ENCODE measurements at places on chromosomes 12 and 14. TPM values are rescaled to one million over a fixed set of nuclear protein-coding genes. Genes with fewer than 3 reads are reported as not detected.

The PLD4 gene
- not detected for total RNA-seq

The BMP4 gene
- 0.58 TPM for total RNA-seq

The ALKBH2 gene
- total RNA-seq = 8.2 TPM

The RERGL gene
- not detected for total RNA-seq

The SMOC1 gene
- total RNA-seq = not detected

The MYO1A gene
- 0.28 TPM for total RNA-seq

The FAIM2 gene
- total RNA-seq = 0.78 TPM

The FRS2 gene
- total RNA-seq = 12.8 TPM

The VWF gene
- not detected for total RNA-seq

The NTF3 gene
- total RNA-seq = not detected

The BBS10 gene
- 4.4 TPM for total RNA-seq

The XPOT gene
- total RNA-seq = 119 TPM

The KRT73 gene
- not detected for total RNA-seq

The KCNA5 gene
- total RNA-seq = not detected

The TAS2R7 gene
- not detected for total RNA-seq

- peak; percentile 65 for DNase-seq
Observed at GRCh38 chr12:48917857-48918537, 7.3 kb downstream of the FKBP11 start.

- DNase-seq = peak; percentile 31
Observed at GRCh38 chr14:74913986-74914573, 9.0 kb downstream of the RPS6KL1 start.

DNA sequence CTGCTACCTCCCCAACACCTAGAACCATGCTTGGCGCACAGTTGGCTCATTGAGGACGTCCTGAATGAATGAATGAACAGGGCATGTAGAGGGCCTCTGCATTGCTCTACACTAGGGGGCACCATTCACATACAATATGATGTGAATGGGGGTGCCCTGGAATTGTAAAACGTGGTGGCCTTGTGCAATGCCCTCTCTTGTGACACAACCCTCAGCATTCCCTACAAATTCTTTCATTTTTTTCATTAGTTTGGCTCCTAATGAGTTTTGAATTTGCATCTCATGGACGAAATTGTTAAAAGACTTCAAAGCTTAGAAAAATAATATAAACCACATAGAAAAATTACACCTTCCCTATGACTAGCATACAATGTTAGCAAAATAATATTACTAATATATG, 2.3 kb upstream of the DIO2 start:
- no peak for DNase-seq

GRCh38 chr12:92551853-92552397, 150.9 kb upstream of the PLEKHG7 start:
- DNase-seq = no peak

GRCh38 chr14:100305324-100306100, 732 bp downstream of the SLC25A29 start:
- DNase-seq = peak; percentile 25

DNA sequence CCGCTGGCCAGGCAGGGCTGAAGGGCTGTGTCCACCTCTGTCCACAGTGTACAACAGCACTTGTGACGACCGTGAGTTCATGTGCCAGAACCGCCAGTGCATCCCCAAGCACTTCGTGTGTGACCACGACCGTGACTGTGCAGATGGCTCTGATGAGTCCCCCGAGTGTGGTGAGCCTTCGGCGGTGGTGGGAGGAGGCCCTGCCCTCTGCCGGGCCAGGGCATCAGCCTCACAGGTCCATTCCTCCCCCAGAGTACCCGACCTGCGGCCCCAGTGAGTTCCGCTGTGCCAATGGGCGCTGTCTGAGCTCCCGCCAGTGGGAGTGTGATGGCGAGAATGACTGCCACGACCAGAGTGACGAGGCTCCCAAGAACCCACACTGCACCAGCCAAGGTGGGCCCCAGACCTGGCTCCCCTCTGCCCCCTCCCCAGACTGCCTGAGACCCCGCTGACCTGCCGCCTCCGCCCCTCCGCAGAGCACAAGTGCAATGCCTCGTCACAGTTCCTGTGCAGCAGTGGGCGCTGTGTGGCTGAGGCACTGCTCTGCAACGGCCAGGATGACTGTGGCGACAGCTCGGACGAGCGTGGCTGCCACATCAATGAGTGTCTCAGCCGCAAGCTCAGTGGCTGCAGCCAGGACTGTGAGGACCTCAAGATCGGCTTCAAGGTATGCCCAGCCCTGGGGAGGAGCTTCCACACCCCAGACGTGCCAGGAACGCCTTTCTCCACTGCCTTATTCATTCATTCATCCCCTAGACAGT, 20.8 kb upstream of the NXPH4 start:
- no peak for DNase-seq

DNA sequence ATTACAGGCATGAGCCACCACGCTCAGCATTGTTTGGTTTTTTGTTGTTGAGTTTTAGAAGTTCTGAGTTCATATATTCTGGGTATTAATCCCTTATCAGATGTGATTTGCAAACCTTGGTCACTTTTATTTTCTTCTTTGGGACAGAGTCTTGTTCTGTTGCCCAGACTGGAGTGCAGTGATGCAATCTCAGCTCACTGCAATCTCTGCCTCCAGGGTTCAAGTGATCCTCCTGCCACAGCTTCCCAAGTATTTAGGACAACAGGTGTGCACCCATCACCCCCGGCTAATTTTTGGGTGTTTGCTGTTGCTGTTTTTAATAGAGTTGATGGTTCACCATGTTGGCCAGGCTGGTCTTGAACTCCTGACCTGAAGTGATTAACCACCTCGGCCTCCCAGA, 11.8 kb downstream of the USP30 start:
- no peak for DNase-seq

DNA sequence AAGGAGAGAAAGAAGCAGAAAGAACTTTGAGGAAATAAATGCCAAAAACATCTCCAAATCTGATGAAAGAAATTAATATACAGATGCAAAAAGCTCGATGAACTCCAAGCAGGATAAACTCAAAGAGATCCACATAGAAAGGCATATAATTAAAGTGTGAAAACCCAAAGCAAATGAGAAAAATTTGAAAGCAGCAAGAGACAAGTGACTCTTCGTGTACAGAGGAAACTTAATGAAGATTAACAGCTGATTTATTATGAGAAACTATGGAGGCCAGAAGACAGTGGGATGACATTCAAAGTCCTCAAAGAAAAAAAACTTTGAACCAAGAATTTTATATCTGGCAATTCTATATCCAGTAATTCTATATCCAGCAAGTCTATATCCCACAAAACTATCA, 163.0 kb upstream of the TMCC3 start:
- DNase-seq = no peak

- no peak for DNase-seq
Observed at GRCh38 chr12:14802247-14802646, 1.0 kb downstream of the WBP11 start.

DNA sequence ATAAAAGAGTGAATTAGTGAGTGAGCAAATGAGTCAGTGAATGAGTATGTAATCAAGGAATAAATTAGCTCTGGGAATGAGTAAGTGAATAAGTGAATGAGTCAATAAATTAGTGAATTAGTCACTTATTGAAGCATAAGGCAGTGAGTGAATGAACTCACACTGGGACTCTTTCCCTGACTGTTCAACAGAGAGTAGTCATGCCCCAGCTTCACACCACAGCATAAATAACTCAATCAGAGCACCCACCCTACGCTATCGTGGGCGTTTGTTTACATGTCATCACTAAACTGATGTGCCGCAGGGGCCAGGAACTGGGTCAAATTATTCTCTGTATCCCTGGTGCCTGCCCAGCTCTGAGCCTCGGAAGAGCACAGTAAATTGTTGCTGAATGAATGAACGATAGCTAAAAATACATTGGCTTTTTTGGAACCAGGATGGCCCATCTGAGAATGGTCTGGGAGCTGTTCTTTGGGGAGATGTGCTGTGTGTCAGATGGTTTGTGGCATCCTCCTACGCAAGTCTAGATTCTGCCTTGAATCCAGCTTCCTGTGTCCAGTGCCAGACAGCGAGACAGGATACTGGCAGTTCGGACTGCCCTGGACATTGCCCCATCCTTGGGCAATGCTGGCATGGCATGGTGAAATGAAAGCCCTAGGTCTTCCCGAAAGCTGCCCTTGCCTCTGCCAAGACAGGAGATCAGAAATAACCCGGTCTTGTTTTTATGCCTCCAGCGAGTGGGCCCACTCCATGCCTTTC, 98.0 kb upstream of the RTL1 start:
- DNase-seq = no peak

DNA sequence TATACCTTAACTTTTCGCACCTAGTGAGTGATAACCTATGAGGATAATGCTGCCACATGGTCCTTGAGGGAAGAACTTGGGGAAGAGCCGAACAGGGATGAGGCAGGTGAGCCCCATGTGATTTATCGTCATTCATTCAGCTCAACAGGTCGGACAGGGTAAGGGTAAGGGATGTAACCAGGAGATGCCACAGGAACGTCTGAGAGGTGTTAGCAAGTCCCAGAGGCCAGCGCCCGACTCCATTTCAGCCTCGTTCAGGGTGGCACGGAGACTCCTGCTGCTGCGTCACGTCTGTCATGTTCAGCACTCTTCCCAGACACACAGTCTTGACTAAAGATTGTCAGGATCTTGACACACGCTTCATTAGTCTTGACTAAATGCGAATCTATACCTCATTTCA, 23.4 kb upstream of the TIGAR start:
- no peak for DNase-seq

- DNase-seq = no peak
Observed at GRCh38 chr12:10669533-10669932, 4.3 kb downstream of the STYK1 start.

- DNase-seq = no peak
Observed at GRCh38 chr12:65277994-65278575, 398 bp upstream of the MSRB3 start.

DNA sequence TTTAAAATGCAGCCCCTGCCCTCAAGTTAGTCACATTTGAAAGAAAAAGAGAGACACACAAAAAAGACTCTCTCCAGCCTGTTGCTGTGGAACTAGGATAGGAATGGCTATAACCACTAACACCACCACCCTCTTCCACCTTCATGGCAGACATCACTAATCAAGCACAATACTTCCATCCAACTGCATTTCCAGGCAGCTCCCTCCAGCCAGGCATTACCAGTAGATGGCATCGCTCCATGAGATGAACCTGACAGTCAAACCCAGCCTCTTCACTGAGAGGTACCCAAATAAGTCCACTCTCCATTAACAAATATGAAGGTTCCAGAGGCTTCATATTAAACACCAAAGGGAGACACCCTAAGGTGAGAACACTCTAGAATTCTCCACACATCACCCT, 24.4 kb downstream of the SLC8B1 start:
- no peak for DNase-seq

DNA sequence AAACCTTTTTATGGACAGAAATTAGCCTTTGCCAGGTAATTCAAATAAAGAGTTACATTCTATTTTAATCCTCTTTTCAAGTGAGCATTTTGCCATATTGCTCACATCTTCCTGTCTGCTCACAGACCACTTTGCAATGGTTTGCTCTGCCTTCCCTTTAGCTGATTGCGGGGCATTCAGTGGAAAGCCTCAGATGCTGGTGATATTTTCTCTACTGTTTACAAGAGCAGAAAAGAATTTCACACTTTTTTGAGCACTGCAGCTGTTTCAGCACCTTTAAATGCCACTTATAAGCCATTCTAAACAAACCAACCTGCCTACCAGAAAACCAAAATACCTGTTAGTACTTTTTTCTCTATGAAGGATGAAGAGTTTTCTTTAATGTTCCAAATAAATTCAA, 195.7 kb upstream of the LRIG3 start:
- no peak for DNase-seq

GRCh38 chr12:57193706-57194245, 22.8 kb upstream of the NXPH4 start:
- DNase-seq = no peak

- no peak for DNase-seq
Observed at GRCh38 chr14:100879782-100880181, 23.7 kb downstream of the RTL1 start.

DNA sequence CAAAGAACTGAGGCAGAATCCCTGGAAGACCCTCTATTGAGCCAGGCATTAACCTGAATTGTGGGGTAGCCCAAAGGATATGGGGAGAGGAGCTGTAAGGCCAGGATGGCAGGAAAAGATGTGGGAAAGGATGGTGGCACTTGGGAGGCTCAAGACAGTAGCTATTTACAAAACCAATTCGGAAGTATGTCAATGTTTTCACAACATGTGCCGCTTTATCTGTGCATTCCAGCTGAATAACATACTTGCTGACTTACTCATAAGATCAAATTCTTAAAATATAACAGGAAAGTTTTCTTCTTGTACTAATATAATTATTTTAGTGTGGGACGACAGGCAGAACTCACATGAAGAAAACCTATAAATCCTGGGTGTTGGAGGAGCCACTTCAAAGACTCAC, 10.6 kb downstream of the BBS10 start:
- DNase-seq = no peak

- DNase-seq = no peak
Observed at GRCh38 chr12:88472248-88472647, 108.0 kb downstream of the KITLG start.

DNA sequence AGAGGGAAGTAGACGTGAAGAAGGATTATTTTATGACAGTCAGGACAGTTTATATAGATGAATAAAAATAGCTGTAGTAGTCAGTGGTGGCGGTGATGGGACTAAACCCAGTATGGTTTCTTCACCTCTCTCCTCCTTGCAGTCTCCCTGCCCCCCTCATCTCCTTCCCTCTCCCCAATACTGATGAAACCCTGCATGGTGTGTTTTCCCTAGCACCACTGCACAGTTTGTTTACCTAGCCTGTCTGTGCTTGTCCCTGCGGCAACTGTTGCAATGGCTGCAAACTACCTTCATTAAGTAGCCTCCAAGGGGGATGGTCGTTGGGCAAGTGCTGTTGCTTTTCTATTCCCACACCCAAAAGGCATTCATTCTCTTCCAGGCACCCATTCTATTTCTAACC, 14.7 kb downstream of the PCBP2 start:
- DNase-seq = no peak

DNA sequence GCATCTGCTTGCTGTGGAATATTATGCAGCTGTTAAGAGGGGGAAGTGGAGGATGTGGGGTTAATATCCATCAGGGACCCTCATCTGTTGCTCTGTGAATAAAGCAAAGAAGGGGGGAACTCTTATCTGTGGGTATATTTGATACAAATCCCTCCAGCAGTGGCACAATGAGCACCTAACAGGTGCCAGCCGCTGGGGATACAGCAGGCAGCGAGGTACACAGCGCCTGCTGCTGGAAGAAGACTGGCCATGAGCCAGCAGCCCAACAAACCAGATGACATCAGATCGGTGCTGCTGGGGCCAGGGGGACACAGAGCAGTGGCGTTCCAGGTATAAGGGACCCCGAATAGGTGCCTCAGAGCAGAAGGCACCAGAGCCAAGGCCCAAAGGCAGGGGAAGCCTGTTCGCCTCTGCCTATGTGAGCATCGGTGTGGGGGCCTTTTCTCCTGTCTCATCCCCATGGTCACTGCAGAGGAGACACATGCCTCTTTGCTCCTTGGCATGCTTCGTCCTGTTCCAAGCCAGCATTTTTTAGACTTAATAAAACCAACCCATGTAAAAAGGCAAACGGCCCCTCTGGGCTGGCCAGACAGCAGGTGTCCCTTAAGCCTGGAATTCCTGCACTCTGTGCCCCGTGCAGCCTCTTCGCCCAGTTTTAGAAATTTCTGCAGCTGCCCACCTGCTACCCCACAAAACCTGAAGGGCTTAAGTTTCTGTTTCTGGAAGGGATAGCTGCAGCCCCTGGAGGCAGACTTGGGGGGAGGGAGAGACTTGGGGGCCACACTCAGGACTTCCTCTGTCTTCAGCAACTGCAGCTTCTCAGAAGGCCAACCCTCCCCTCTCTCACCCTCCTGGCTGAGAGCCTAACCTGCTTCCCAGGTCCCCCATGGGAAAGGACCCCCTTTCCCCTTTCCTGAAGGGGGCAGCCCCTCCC, 1.6 kb upstream of the CKB start:
- no peak for DNase-seq

GRCh38 chr14:105224845-105225570, 23.3 kb upstream of the BTBD6 start:
- DNase-seq = no peak

Data from activated CD4-positive, alpha-beta memory T cell treated with anti-CD3 and anti-CD28 coated beads, Interleukin-2, amount 10 ng/mL, durations not matched to agents 7 days and 5 days (primary cell).